ENCODE measurements at places on chromosomes 7 and 10.

DNA sequence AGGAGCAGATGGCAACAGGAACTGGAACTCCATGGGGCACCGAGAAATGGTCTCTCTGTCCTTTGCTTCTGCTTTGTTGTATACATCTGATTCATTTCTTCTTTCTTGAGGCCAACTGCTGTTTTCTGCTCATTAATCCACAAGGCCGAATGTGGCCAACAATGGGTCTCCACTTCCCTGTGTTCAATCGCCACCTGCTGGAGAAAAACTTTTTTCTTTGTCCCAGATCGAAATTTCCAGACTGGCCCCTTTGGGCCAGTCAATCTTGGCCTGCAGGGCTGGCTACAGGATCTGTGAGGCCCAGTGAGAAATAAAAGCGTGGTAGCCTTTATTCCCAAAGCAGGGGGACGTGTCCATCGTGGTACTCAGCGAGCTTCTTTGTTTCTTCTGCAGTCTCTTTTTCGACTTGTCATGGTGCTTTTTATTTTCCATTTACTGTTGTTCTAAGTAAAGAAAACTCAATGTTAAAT lies 58.8 kb downstream of the PARP12 start:
- H3K4me3 ChIP-seq, result no peak overlapping the region
- H3K36me3 ChIP-seq, result no peaks in the 10 kb centered on the region
- no peak overlapping the region for H3K27ac ChIP-seq
- DNase-seq, result peak; percentile 81
- no peaks in the 10 kb centered on the region for H3K27me3 ChIP-seq
- H3K4me1 ChIP-seq, result no peaks in the 10 kb centered on the region

- no peak overlapping the region for H3K27ac ChIP-seq
- no peaks in the 10 kb centered on the region for H3K36me3 ChIP-seq
- H3K4me1 ChIP-seq, result peaks cover 15% of the 10 kb centered on the region
- no peak overlapping the region for H3K4me3 ChIP-seq
- H3K27me3 ChIP-seq, result no peaks in the 10 kb centered on the region
Measured at GRCh38 chr10:11468126-11468742, 143.2 kb downstream of the USP6NL start.

GRCh38 chr10:99551158-99551557 lies 18.4 kb downstream of the NKX2-3 start:
- peaks cover 31% of the 10 kb centered on the region for H3K4me1 ChIP-seq
- H3K36me3 ChIP-seq, result no peaks in the 10 kb centered on the region
- no peak overlapping the region for H3K4me3 ChIP-seq
- H3K27ac ChIP-seq, result no peak overlapping the region
- peaks cover 41% of the 10 kb centered on the region for H3K27me3 ChIP-seq
- DNase-seq, result peak; percentile 63

GRCh38 chr7:147012666-147013065 lies 896.1 kb downstream of the CNTNAP2 start:
- H3K36me3 ChIP-seq, result no peaks in the 10 kb centered on the region
- H3K27me3 ChIP-seq, result no peaks in the 10 kb centered on the region
- H3K27ac ChIP-seq, result no peak overlapping the region
- DNase-seq, result no peak
- no peak overlapping the region for H3K4me3 ChIP-seq

DNA sequence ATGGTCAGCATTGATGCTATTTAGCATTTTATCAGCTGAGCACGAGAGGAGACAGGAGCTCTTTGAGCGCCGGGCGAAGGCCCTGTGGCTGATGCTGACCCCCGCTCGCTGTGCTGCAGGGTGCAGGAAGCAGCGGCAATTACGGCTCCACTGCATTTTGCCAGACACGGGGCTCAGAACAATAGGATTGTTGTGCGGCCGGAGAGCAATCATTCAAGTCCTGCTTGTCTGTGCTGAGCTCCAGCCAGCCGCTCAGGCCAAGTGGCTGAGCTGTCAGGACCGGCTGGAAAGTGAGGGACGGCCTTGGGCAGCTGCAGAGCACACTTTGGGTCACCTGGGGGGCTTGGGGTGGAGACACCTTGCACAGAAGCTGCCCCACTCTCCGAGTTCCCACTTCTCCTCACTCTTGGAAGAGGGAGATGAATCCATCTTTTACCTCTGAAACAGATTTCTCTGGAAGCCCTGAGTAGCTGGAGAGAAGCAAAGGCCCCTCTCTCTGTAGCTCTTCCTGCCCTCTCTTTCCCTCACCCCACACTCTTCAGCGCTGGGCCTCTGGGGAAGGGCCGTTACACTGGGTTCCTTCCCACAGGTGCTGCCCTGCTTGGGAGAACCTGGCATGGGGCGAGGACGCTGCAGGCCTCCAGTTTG lies 17.3 kb upstream of the ADARB2 start:
- H3K36me3 ChIP-seq, result no peaks in the 10 kb centered on the region
- no peak overlapping the region for H3K27ac ChIP-seq

- no peaks in the 10 kb centered on the region for H3K36me3 ChIP-seq
- peak; percentile 65 for DNase-seq
- no peak overlapping the region for H3K4me3 ChIP-seq
- H3K4me1 ChIP-seq, result peaks cover 19% of the 10 kb centered on the region
Measured at GRCh38 chr7:610531-611280, 91.1 kb upstream of the PDGFA start.

GRCh38 chr7:43044511-43044910 lies 67.9 kb upstream of the HECW1 start:
- no peaks in the 10 kb centered on the region for H3K36me3 ChIP-seq
- H3K27ac ChIP-seq, result no peak overlapping the region
- peaks cover 14% of the 10 kb centered on the region for H3K4me1 ChIP-seq
- no peak overlapping the region for H3K4me3 ChIP-seq
- H3K27me3 ChIP-seq, result no peaks in the 10 kb centered on the region
- DNase-seq, result no peak

GRCh38 chr7:30226614-30227268 lies 57.7 kb upstream of the ZNRF2 start:
- peak overlapping the region; percentile 41 for H3K27ac ChIP-seq
- H3K27me3 ChIP-seq, result no peaks in the 10 kb centered on the region
- no peak overlapping the region for H3K4me3 ChIP-seq

GRCh38 chr10:23521735-23522134 lies 82.9 kb downstream of the OTUD1 start:
- DNase-seq, result no peak
- no peak overlapping the region for H3K27ac ChIP-seq
- H3K4me3 ChIP-seq, result no peak overlapping the region
- H3K4me1 ChIP-seq, result no peaks in the 10 kb centered on the region
- no peaks in the 10 kb centered on the region for H3K36me3 ChIP-seq

DNA sequence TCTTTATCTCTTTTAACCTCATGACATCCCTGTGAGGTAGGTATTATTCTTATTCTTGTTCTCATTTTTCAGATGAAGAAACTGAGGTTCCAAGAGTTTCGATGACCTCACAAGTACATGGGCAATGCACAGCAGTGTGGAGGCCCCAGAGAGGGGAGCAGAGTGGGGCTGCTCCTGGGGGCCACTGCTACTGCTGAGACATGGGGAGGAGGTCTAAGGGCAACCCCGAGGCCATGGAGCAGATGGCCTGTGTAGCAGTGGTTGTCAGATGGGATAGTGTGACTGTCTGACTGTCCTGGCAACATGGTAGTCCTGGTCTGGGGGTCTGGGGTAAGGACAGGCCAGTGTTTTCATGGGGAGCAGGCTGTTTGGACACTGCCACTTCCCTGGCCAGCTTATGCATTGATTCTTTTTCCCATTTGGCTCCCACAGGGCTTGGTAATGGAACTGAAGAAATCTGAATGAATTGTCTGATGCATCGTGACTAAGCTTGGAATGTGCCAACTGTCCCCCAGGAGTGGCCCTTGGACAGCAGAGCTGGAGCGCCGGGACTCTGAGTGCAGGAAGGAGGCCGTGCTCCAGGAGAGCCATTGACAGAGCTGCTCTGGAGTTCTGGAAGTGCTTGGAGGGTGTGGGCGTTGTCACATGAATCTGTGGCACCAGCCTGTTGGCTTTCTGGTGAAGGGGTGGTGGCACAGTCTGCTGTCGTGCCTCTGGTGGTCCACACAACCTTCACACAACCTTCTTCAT lies 40.9 kb downstream of the ADRA2A start:
- H3K36me3 ChIP-seq, result no peaks in the 10 kb centered on the region
- H3K4me3 ChIP-seq, result no peak overlapping the region
- H3K27me3 ChIP-seq, result no peaks in the 10 kb centered on the region
- H3K27ac ChIP-seq, result no peak overlapping the region
- H3K4me1 ChIP-seq, result no peaks in the 10 kb centered on the region

DNA sequence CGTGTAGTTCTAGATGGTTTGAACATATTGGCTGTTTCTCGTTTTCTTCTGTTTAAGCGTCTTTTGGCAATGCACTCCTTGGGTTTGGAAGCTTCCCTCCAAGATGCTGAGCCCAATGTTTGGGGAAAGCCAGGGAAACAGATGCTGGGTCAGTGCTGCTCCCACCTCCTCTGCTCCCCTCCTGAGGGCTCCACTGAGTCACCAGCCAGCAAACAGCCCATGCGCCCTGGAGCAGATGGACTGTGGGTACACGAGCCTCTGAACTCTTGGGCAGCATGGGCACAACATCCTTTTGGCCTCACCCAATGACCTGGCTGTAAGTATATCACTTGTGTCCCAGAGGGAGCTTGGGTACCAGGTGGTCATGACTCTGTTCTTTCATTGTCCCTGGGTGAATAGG lies 207.6 kb downstream of the BUB3 start:
- H3K4me3 ChIP-seq, result no peak overlapping the region
- no peaks in the 10 kb centered on the region for H3K27me3 ChIP-seq
- no peak overlapping the region for H3K27ac ChIP-seq
- no peaks in the 10 kb centered on the region for H3K36me3 ChIP-seq
- DNase-seq, result no peak

GRCh38 chr7:73718905-73719805 lies at the start of gene STX1A:
TSS of gene STX1A (minus strand) at chr7:73719669. CDS start at chr7:73719631, 38 bp downstream.
- H3K27ac ChIP-seq, result no peak within 1 kb of the TSS
- H3K27me3 ChIP-seq, result peaks cover 7% of the 10 kb centered on the region
- no peaks in the 10 kb centered on the region for H3K4me1 ChIP-seq
- peak within 1 kb of the TSS; percentile 99 for H3K4me3 ChIP-seq

DNA sequence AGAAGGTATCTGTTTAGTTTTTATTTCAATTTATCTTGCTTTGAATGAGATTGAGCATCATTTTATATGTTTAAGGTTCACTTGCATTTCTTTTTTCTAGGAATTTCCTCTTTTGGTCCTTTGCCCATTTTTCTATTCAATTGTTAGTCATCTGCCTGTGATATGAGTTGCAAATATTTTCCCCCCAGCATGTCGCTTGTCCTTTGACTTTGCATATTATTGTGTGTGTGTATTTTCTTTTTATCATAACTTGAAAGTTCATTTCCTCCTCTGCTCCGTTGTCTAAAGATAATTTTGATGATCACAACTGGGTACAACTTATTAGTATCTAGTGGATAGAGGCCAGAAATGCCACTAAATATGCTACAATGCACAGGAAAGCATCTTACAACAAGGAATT lies 132.7 kb upstream of the MDFIC start:
- H3K4me1 ChIP-seq, result peaks cover 3% of the 10 kb centered on the region
- no peak overlapping the region for H3K27ac ChIP-seq
- no peaks in the 10 kb centered on the region for H3K36me3 ChIP-seq
- no peak overlapping the region for H3K4me3 ChIP-seq
- DNase-seq, result peak; percentile 28
- H3K27me3 ChIP-seq, result no peaks in the 10 kb centered on the region

DNA sequence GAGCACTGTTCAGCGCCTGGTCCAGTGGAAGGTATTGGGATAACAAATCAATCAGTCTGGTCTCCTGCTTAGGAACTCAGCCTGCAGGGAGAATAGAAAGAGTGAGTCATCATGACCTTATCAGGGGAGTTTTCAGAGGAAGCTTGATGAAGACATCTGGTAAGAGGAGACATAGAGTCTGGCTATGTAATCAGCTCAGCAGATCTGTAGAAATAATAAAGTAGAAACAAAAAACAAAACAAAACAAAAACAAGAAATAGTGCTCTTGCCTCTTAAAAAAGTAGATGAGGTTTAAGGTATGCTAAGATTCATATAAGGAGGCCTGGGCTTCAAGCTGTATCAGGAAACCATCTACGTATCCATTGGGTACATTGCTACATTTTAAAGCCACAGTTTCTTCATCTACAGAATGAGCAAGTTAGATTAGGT lies 14.4 kb downstream of the TAS2R41 start:
- H3K4me1 ChIP-seq, result no peaks in the 10 kb centered on the region
- H3K4me3 ChIP-seq, result no peak overlapping the region
- H3K27ac ChIP-seq, result no peak overlapping the region
- H3K36me3 ChIP-seq, result no peaks in the 10 kb centered on the region
- H3K27me3 ChIP-seq, result no peaks in the 10 kb centered on the region
- no peak for DNase-seq

All from cardiac muscle cell (in vitro differentiated cells and primary cell).